SK-N-SH (cell line): ENCODE measurements at places on chromosomes 13 and 19.

GRCh38 chr19:18415178-18415867 is 3.9 kb upstream of the SSBP4 start:
- no peak for DNase-seq

GRCh38 chr13:28954419-28954725 is 134.2 kb downstream of the MTUS2 start:
- no peak for DNase-seq

GRCh38 chr13:70714993-70715392 is 606.7 kb upstream of the KLHL1 start:
- DNase-seq = no peak

- no peak for DNase-seq
Observed at GRCh38 chr13:23644527-23645138, 74.4 kb downstream of the TNFRSF19 start.

- DNase-seq = peak; percentile 89
Observed at GRCh38 chr19:13055213-13056051, 47.2 kb downstream of the LYL1 start.

- DNase-seq = no peak
Observed at GRCh38 chr19:48878196-48879024, 6.2 kb downstream of the PPP1R15A start.

- no peak for DNase-seq
Observed at GRCh38 chr19:3684817-3685410, 15.4 kb downstream of the PIP5K1C start.

- DNase-seq = no peak
Observed at GRCh38 chr13:21435687-21436151, 23.4 kb downstream of the ZDHHC20 start.

- peak; percentile 20 for DNase-seq
Observed at GRCh38 chr19:40277356-40278059, 7.6 kb downstream of the AKT2 start.

DNA sequence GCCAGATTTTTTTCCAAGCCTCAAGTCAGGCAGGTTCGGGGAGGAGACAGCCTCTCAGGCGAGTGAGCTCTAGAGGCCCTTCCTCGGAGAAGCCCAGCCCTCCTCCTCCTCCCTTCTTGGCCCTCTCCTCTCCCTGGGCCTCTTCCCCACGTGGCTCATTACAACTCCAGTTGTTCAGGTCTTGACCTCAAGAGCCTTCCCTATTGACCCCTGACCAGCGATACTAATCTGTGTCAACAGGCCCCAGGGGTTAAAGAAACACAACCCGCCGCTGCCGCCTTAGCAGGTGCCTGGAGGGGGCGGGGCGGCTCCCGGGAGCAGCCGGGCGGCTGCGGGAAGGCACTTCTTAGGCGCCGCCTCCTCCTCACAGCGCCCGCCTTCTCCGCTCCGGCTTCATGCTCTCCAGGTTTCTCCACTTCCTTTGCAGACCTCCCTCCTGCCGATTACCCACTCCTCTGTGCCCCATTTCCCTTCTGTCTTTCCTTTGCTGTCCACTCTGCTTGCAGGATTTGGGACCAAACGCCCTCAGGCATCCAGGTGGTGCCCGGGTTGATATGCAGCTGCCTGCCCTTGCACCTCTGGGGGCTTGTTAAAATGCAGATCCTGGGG is 51.0 kb downstream of the LYL1 start:
- DNase-seq = no peak

- no peak for DNase-seq
Observed at GRCh38 chr13:76481738-76482137, 404.5 kb downstream of the KCTD12 start.

- no peak for DNase-seq
Observed at GRCh38 chr19:38434549-38435051, 1.1 kb downstream of the RYR1 start.

DNA sequence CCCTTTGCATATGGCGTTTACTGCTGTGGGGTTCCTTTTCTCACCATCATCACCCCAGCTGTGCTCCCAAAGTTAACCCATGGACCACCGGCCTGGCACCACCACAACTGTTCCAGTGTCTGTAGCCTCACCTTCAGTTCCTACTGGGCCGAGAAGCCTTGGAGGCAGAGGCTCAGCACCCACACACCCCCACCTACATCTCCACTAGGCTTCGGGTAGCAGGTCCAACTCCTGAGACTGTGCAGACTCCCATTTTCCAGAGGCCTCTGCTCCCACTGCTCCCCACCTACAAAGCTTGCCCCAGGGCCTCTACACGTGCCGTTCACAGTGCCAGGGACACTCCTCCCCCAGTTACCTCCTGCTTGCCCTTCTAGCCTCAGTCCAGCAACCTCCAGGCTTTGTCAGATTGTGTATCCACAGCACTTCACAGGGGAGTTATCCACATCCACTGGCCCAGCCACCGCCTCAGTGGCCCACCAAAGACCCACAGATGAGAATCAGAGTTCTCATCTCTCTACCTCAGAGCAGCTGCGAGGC is 14.1 kb downstream of the SLC27A5 start:
- no peak for DNase-seq
